ENCODE measurements at places on chromosomes 16 and 17.
A peak's percentile ranks its signal among the peaks of the same experiment; 100 is the strongest.

GRCh38 chr17:49980703-49981197 lies 11.8 kb downstream of the DLX4 start:
- no peak overlapping the region for H3K27ac ChIP-seq
- no peaks in the 10 kb centered on the region for H3K4me1 ChIP-seq
- H3K36me3 ChIP-seq: no peaks in the 10 kb centered on the region
- no peak overlapping the region for H3K4me3 ChIP-seq

DNA sequence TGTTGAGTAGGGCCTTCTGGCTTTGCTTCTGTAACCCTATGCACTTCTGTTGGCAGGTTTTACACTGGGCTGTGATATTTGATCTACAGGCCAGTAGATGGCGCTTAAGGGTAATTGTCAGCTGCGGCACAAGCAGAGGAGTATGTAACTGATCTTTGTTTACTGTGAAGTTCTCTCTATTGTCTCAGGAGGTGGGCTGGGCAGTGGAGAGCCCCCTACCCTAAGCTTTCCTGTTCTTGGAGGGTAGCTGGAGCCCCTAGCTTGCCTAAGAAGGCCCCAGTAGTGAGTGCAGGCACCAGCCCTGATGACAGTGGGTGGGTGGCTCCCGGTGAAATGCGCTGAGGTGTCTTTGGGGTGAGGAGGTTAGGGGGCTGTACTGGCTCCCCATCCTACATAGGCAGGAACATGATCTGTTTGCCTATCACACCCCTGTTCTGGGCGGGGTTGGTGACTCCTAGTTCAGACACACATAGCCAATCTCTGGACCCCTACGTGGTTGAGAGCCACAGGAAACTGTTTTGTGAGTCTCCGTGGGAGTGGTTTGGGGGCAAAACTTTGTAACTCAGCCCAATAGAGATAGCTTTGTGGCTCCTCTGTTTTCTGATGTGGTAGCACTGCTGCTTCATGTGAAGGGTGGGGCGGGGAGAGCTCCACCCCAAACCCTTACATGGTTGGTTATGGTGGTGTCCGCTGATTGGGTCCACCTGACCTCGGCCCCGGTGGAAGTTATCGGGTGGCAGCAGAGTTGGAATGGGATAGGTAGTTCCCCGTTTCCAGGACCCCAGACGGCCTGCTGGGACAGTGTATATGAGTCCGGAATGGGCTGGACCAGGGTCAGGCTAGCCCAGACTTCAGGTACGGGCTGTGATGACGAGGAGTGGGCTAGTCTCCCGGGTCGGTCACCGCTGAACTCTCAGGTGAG lies 60.4 kb downstream of the SLFN11 start:
- H3K27ac ChIP-seq: peak overlapping the region; percentile 74
- H3K27me3 ChIP-seq: no peaks in the 10 kb centered on the region
- no peaks in the 10 kb centered on the region for H3K36me3 ChIP-seq
- H3K4me1 ChIP-seq: peaks cover 26% of the 10 kb centered on the region
- peak overlapping the region; percentile 25 for H3K4me3 ChIP-seq

DNA sequence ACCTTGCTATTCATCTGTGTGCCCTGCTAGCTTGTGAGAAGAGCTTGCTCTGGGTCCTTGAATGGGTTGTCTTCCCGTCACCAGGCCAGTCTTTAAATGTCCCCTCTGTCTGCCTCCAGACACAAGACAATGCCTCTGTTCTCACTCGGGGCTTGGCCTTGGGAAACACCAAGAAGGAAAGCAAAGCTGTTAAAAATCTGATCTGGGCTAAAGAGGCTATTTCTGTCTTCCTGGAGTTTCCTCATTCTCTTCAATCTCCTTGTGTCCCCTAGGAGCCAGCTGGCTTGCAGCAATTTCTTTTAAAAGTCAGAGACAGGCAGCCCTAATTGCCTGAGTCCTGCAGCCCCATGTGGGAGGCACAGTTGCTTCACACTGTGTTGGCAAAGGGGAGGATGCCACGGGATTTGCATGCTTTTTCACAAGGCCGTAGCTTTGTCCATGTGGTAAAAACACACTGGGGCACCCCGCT lies 2.5 kb downstream of the DNAI2 start:
- H3K27ac ChIP-seq: no peak overlapping the region
- H3K27me3 ChIP-seq: no peaks in the 10 kb centered on the region
- H3K36me3 ChIP-seq: no peaks in the 10 kb centered on the region

- no peaks in the 10 kb centered on the region for H3K27me3 ChIP-seq
- no peak for DNase-seq
- H3K36me3 ChIP-seq: no peaks in the 10 kb centered on the region
- H3K4me1 ChIP-seq: no peaks in the 10 kb centered on the region
Measured at GRCh38 chr16:86848821-86849220, 270.5 kb downstream of the FOXL1 start.

DNA sequence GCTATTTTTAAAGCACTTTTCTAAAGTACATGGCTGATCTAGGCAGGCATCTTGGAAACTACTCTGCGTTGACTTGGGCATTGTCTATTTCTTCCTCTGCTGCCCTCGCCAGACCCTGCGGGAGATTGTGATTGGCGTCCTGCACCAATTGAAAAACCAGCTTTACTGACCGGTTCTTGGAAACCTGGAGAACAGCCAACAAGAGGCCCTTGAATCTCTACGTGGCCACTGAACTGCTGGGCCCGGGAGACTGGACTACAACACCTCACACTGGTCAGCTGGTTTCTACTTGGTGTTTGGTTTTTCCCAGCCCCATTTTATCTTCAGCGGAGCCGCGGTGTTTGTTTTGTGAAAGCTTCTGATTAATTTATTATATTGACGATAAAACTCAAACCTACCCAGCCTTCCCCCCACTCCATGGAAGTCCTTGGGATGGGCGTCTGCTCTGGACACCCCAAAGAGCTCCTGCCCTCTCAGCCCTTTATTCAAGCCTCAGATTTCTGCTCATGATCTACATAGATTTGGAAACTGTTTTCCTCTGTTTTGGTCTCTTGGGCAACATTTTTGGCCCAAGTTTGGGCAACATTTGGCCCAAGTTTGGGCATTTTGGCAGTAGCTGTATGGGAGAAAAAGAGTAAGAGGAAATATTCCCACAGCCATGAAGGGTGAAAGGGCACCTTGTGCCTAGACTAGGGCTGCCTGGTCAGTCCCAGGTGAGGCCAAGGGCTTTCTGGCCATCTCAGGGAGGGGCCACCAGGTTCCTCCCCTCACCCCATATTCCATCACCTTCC lies 4.7 kb downstream of the MLX start:
- no peak overlapping the region for H3K4me3 ChIP-seq
- peaks cover 38% of the 10 kb centered on the region for H3K4me1 ChIP-seq
- H3K27me3 ChIP-seq: no peaks in the 10 kb centered on the region
- peaks cover 66% of the 10 kb centered on the region for H3K36me3 ChIP-seq
- no peak for DNase-seq
- peak overlapping the region; percentile 32 for H3K27ac ChIP-seq

DNA sequence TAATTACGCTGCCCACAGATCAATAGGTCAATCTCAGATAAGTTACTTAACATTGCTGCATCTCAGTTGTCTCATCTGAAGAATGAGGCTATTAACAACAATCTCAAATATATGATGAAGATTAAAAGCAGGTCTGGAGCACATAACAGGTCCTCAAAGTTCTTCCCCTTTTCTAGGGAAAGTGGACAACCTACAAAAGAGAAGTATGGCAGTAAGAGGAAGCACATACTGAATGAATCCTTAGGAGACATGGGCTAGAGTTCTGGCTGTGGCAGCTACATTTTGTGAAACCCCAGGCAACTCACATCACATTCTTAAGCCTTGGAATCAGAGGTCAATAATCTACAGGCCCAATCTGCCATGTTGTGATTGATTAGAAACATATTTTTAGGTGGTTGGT lies 180.6 kb downstream of the PCTP start:
- no peak overlapping the region for H3K27ac ChIP-seq
- no peak for DNase-seq
- H3K4me3 ChIP-seq: no peak overlapping the region
- H3K27me3 ChIP-seq: no peaks in the 10 kb centered on the region
- H3K36me3 ChIP-seq: no peaks in the 10 kb centered on the region

DNA sequence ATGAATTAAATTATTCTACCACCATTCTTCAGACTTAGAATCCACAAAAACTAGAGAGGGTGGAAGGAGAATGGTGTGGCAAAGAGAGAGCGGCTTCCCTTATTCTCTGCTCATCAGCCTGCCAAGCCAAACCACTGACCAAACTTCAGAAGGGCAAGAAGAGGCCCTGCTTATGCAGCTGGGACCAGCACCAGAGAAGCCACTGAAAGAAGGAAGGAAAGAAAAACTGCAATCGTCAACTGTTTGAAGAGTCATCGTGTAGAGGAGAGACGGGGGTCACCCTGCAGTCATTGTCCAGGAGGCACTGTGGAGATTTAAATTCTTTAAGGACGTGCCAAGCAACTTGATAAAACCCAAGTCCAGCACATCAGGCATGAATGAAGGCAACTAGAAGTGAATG lies 15.6 kb downstream of the PMP22 start:
- H3K27ac ChIP-seq: peak overlapping the region; percentile 39
- no peak for DNase-seq
- peaks cover 6% of the 10 kb centered on the region for H3K36me3 ChIP-seq
- no peaks in the 10 kb centered on the region for H3K27me3 ChIP-seq

DNA sequence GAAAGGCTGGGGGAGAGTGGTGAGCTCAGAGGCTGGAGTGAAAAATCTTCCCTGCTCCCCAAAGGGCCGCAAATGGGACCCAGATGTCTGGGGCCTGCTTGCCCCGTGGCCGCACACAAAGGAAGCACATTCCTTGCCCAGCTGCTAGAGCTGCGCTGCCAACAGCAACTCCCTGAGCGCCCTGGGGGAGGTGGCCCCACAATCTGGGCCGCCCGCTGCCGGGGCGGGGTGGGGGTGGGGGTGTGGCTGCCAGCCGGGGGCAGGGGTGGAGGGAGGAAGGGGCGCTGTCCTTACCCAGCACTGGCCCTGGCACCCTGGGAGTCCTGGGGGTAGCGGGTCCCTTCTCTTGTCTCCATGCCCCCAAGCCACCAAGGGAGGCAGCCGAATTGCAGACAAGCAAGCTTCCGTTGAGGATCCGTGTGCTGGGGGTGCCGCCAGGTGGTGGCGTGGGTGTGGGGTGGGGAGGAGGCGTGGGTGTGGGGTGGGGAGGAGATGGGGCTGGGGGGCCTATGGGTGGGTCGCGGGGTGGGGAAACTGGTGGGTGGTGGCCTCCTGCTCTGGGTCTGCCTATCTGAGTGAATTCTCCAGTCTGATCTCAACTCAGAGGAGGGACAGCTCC lies 48.4 kb upstream of the PABPN1L start:
- H3K4me3 ChIP-seq: no peak overlapping the region
- DNase-seq: peak; percentile 66

DNA sequence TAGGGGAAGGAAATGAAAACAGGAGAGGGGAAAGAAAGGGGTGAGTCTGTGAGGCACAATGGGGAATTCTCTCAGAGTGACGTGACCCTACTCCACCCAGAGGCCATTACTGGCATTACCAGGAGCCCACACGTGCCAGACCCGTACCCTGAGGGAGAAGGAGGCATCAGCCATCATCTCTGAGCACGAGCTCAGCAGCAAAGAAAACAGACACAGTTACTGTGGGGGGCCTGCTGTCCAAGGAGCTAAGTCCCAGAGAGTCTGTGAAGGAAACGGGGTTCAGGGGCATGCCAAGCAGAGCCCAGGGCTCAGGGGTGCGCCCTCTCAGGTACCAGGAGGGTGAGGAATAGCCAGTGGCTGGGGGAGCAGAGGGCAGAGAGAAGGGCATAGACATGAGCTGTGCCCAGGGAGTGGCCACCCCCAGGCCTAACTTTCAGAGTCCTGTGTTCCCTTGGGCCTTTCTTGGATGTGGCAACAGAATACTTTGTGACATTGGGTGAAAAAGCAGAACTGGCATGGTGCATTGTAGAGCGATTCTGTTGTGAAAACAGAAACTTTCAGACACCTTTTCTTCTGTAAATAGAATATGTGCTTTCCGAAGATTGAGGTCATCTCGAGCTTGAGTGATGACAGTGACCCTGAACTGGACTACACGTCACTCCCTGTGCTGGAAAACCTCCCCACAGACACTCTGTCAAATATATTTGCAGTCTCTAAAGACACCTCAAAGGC lies 11.3 kb downstream of the TAF1C start:
- peak; percentile 68 for DNase-seq
- H3K27me3 ChIP-seq: no peaks in the 10 kb centered on the region
- H3K36me3 ChIP-seq: peaks cover 28% of the 10 kb centered on the region

GRCh38 chr16:24854607-24855171 lies 8.9 kb downstream of the SLC5A11 start:
- no peak overlapping the region for H3K27ac ChIP-seq
- no peaks in the 10 kb centered on the region for H3K4me1 ChIP-seq
- no peak overlapping the region for H3K4me3 ChIP-seq

DNA sequence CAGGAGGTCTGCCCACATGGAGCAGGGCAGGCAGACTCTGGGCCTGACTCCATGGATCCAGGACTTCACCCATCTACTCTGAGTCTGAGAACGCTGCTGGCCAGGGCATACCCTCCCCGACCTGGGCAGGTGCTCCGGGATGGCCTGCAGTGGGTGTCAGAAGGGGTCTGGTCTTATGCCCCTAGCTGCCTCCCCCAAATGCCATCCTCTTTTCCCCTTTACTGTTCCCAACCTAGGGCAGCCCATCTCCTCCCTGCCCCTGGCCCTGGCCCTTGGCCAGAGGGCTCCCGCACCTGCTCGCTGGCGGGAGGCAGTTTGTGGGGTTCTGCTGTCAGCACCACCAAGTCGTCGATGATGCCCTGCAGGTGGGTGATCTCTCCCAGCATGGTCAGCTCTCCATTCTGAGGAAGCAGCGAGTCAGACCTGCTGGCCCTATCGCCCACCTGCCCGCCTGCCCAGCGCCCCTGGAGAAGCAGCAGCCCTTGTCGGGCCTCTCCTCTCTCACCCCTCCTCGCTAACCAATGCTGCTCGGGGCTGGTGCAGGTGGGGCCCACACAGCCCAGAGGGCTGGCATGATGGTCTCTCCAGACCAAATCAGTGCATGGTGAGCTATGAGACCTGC lies 8.2 kb downstream of the MTSS2 start:
- no peak overlapping the region for H3K27ac ChIP-seq
- peaks cover 20% of the 10 kb centered on the region for H3K4me1 ChIP-seq
- H3K4me3 ChIP-seq: no peak overlapping the region
- H3K36me3 ChIP-seq: peaks cover 44% of the 10 kb centered on the region
- H3K27me3 ChIP-seq: no peaks in the 10 kb centered on the region

- no peak overlapping the region for H3K27ac ChIP-seq
- H3K4me3 ChIP-seq: no peak overlapping the region
- no peak for DNase-seq
- no peaks in the 10 kb centered on the region for H3K27me3 ChIP-seq
Measured at GRCh38 chr17:39352511-39352910, 48.9 kb downstream of the FBXL20 start.
